ENCODE measurements at places on chromosomes 3 and 15.

DNA sequence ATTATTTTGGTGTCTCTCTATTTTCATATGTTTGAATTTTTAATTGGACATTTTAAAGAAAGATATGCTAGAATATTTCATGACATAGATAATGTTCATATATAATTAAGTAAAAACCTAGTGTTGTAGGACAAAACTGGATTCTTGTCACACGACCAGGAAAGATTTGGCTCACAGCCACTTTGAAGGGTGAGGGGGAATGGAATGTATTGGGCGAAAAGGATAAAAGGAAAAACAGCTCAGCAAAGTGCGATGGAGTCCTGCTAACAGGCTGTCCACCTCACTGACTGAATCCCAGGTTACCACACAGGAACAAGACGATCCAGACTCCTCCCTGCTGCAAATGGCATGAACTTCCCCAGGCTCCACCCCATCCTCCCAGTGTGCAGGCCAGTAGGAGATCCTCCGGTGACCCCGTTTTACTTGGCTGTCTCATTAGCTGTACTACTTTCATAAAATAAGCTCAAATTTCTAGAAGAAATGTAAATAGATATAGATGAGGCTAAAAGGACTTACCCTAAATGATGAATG, 186.2 kb downstream of the CD47 start:
- DNase-seq: no peak

DNA sequence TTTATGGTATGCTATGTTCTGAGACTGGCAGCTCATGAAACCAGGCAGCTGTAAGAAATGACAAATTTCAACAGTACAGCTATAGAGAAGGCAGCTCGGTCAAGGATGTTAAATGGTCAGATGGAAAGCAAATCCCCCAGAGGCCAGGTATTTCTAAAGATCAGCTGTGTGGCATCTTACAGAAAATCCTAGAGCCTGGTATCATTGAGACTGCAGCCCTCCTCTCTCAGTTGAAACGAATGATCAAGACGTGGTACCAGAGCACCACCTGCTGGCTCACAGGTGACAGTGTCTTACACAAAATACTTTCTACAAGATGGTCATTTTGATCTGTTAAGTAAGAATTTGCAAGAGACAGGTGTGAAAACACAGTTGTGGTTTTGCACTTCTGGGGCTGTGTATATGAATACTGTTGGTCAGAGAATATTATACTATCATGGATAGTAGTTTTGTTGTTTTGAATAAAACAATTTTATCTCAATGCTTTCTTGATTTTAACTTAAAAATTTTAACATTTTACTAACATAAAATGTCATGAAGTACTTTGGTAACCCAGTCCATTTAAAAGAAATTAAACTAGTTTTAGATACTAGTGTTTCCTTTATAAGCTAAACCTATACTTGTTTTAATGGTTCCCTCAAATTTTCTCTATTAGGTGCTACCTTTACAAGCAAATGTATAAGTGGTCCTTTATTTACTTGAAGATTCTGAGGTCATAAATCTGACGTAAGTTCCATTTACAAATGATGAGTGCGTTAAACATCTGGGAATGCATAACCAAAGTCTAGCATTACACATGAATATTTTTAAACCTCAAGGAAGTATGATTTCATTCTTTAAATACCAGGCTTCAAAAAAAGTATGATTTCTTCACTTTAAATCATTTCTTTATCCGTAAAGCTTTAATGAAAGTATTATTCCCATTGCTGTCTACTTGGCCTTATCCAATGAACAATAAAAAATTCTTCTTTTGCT, 121.8 kb downstream of the PDZRN3 start:
- DNase-seq: peak; percentile 69

DNA sequence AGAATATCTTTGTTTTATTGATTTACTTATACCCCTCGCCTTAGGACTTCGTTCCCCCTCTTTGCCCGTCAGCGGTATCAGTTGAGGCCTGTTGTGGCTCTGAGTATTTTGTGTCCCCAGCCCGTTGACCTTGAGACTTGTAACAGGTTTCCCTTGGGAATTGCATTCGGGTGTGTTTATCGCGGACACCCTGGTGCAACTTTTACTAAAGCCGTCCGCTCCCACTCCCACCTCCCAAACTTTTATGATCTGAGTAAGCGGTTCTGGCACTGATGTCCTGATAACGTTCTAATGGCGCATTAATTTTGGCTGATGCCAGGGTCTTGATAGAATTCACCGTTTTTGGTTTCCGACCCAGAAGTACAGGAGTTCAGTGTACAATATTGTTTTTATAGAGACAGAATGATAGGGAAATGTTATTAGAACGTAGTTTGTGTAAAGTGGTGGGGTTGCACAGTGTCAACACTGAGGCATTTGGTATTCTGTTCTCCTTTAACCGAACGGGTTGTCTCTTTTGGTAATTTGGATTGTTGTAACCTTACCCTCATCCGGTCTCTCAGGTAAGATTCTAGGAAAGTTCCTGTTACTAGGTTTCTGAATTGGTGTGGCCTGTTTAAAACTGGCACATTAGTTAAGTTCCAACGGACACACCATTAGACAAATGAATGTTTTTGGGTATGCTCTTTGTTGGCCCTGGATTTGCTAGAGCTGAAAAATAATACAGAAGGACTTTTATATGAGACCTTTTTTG, 47.8 kb downstream of the OIP5 start:
- DNase-seq: no peak

GRCh38 chr3:185693985-185694653, 108.0 kb downstream of the SENP2 start:
- DNase-seq: no peak

GRCh38 chr3:12467746-12468145, 16.5 kb upstream of the TSEN2 start:
- DNase-seq: no peak
